ENCODE measurements at places on chromosomes 1 and 21. TPM values are rescaled to one million over a fixed set of nuclear protein-coding genes. Genes with fewer than 3 reads are reported as not detected.

PHLDA3 gene
- 16.7 TPM for polyA plus RNA-seq

SELENBP1 gene
- polyA plus RNA-seq: 27.8 TPM

SCP2 gene
- polyA plus RNA-seq: 45.6 TPM

FAM72A gene
- polyA plus RNA-seq: 11.1 TPM

NEXN gene
- 0.07 TPM for polyA plus RNA-seq

MYOG gene
- not detected for polyA plus RNA-seq

INSRR gene
- polyA plus RNA-seq: not detected

C8B gene
- polyA plus RNA-seq: 21.1 TPM

DNA sequence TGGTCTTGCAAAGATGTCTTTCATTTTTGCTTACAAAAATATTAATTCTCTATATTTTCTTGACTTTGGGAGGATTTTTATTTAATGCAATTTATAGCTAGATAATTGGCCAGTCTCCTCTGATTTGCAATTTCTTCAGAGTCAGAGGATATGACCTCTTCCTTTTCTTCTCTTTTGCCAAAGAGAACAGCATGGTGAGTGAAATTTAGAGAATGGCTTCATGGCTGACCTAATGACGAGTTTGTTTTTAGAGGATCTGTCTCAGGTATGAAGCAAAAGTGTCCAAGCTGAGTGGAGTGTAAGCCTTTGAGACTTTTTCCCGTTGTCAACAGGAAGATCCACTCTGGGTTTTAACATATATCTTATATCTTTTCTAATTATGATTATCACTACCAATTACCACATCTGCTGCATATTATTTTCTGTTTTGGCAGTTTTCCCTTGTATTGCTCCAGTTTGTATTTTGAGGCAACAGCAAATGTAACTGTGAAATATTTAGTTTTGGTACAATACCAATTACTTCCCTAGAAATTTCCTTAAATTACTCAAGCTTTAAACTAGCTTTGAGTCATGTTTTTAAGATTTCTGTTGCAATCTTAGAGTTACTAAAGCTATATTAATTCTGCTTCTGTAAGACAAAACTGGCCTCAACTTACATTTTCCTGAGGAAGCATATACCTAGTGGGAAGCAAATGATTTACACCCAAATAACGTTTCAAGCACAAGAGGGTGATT lies 332.8 kb upstream of the ZRANB2 start:
- no peaks in the 10 kb centered on the region for H3K4me1 ChIP-seq
- no peak for DNase-seq
- no peaks in the 10 kb centered on the region for H3K27me3 ChIP-seq
- H3K36me3 ChIP-seq: no peaks in the 10 kb centered on the region

DNA sequence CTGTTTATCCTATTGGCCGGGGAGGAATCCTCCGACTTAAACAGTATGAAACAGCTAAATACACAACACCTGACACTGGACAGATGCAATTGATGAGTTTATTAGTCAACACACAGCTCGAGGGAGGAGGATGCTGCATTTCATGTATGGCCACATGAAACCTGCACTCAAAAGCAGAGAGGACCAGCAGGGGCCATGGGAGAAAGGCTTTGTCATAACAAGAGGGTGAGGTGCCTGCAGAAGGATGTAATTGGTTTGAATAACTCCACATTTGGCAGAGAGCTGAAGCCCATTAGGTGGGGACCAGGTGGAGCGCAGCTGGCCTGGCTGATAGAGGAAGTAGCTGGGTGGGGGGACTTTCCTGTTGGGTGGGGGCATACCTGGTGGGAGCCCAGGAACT lies 599.1 kb downstream of the PTPRU start:
- H3K27me3 ChIP-seq: peaks cover 3% of the 10 kb centered on the region
- no peaks in the 10 kb centered on the region for H3K4me1 ChIP-seq
- no peak overlapping the region for H3K27ac ChIP-seq
- DNase-seq: no peak
- no peak overlapping the region for H3K4me3 ChIP-seq

- peaks cover 3% of the 10 kb centered on the region for H3K27me3 ChIP-seq
- no peaks in the 10 kb centered on the region for H3K36me3 ChIP-seq
- H3K27ac ChIP-seq: no peak overlapping the region
- DNase-seq: no peak
Measured at GRCh38 chr1:27862671-27863537, 9.4 kb upstream of the THEMIS2 start.

DNA sequence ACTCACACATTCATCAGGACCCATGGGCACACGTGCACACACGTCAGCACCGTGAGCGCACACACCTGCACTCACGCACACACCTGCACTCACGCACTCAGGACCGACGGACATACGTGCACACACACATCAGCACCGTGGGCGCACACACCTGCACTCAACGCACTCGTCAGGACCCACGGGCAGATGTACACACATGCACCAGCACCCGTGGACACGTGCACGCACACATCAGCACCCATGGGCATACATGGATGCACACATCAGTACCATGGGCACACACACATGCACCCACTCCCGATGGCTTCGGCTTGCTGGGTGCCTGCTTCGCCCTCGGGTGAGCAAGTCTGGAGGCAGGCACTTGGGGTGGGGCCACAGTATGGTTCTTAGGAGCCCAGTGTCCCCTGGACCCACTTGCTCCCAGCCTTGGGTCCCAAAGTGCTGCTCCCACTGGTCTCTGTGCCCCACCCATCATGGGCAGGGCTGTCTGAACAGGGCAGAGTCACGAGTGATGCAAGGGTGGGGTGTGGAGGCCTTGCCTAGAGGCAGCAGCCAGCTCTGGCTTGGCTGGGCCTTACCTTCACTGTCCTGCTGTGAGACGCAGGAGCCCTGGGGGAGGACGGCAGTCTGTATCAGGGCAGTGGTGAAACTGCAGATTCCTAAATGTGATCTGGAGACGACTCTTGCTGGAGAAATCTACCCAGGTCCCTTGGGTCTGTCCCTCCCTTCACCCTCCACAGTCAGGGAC lies 49.8 kb downstream of the SKI start:
- peaks cover 19% of the 10 kb centered on the region for H3K36me3 ChIP-seq
- no peak for DNase-seq
- no peak overlapping the region for H3K27ac ChIP-seq
- peaks cover 45% of the 10 kb centered on the region for H3K4me1 ChIP-seq

- H3K4me1 ChIP-seq: peaks cover 19% of the 10 kb centered on the region
- no peak for DNase-seq
- no peaks in the 10 kb centered on the region for H3K36me3 ChIP-seq
- H3K4me3 ChIP-seq: peak within 1 kb of the TSS; percentile 52
Measured at GRCh38 chr1:180912801-180913565, at the start of gene KIAA1614. KIAA1614 (plus strand) TSS chr1:180912897; CDS start chr1:180913244, 347 bp downstream.

DNA sequence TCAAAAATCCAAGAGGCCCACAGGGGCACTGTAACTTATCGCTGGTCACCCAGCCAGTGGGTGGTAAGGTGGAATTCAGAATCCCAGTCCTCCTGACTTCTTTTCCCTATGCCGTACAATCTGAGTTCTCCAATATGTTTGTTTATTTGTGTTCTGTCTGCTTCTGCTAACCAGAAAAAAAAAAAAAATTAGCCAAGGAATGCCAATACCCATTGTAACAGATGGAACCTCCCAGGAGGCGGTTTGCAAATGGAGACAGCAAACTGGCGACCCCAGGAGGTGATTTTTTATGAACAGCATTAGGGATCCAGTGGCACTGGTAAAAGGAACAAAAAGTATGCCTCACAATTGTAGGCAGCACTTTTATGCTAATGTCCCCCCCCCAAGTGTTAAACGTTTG lies 189.0 kb upstream of the FGGY start:
- H3K4me1 ChIP-seq: peaks cover 9% of the 10 kb centered on the region
- H3K27me3 ChIP-seq: no peaks in the 10 kb centered on the region
- H3K36me3 ChIP-seq: no peaks in the 10 kb centered on the region
- no peak for DNase-seq
- H3K27ac ChIP-seq: no peak overlapping the region
- H3K4me3 ChIP-seq: no peak overlapping the region
